ENCODE measurements at places on chromosomes 3 and 15.
A peak's percentile ranks its signal among the peaks of the same experiment; 100 is the strongest.

- peak; percentile 5 for DNase-seq
These were observed 22.8 kb upstream of the NOX5 start for GRCh38 chr15:68991723-68992122.

- DNase-seq = no peak
These were observed 27.0 kb downstream of the CCNL1 start for GRCh38 chr3:157132936-157133335.

- DNase-seq = peak; percentile 26
These were observed 17.2 kb upstream of the ADIPOQ start for GRCh38 chr3:186825294-186825821.

DNA sequence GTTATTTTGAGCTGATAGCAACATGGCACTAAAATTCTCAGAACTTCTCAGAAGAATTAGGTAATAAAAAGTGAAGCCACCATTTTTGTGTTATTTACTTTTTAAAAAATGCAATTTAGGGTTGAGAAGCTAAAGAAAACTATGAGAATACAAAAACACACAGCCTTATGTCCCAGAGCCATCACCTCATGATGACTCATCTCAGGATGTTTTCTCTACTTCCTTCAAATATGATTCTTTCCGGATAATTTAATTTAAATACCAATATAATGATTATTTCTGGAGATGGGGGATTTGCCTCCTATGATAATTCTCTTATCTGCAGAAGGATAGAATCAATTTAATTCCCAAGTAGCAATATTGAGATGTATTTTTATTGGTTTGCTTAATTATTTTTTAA, 105.6 kb upstream of the BFSP2 start:
- DNase-seq = no peak

DNA sequence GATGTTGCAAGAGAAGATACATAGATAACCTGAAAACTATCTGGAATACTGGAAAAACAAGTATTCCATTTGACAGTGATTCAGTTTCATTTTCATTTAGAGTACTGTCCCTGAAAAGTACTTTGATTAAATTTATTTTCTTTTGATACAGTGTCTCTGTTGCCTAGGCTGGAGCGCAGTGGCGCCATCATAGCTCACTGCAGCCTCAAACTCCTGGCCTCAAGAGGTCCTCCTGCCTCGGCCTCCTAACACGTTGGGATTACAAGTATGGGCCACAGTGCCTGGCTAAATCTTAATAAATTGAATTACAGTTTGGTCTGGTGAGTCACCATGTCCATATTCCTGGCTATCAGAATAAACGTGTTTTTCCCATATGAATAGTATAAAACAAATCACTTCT, 1.6 kb upstream of the LEO1 start:
- DNase-seq = no peak

DNA sequence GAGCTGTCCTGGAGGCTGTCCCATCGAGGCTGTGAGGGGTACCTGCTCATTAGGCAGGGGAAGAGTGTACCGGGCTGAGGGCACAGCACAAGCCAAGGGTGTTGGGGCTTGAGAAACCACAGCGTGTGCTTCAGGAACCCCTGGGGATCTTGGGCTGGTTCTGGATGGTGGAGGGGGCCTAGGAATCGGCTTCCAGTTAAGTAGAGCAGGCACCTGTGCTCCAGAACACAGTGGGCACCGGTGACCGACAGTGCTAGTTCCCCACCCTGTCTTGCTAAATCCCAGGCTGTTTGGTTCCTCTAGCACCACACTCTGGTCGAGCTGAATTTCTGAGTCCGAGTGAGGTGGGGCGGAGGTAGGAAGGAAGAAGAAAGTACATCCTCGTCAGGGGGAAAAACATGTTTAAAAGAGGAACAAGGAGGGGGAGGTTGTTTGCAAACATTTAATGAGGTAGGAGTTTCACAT, 29.1 kb downstream of the SLC6A6 start:
- no peak for DNase-seq

- DNase-seq = no peak
These were observed 31.5 kb upstream of the TFDP2 start for GRCh38 chr3:142180761-142181362.

DNA sequence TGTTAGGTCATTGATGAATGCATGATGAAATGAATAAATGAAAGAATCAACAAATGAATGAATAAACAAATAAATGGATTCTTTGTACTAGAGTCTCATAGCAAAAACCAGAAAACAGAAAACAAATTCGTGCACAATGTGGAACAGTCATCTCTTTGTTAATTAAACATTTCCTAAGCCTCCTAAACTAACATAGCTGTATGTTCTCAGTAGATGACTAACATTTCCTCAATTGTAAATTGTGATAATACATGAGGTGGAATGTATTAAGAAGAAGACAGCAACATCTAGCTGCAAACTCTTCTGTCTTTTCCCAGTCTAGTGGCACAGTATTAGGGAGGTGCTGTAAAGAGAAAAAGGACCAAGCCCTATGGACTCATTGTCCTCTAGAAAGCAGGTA, 1021.0 kb downstream of the MCTP2 start:
- DNase-seq = no peak

- no peak for DNase-seq
These were observed 34.8 kb downstream of the CRYGS start for GRCh38 chr3:186509423-186509822.

GRCh38 chr3:177739461-177739860, 542.2 kb upstream of the TBL1XR1 start:
- no peak for DNase-seq

- DNase-seq = no peak
These were observed 44.2 kb downstream of the ZMAT3 start for GRCh38 chr3:179027326-179027900.

GRCh38 chr3:108085810-108086350, 5.0 kb downstream of the CD47 start:
- no peak for DNase-seq

All from DMS79 treated with DMSO at 0.1 percent for 48 hours (cell line).